Right lung (tissue), 10 donors: ENCODE measurements at places on chromosomes 2 and 18. TPM values are rescaled to one million over a fixed set of nuclear protein-coding genes. Genes with fewer than 3 reads are reported as not detected.

The NLRC4 gene
- polyA plus RNA-seq, result 1.5 TPM

- DNase-seq, result no peak
Measured at GRCh38 chr2:15919716-15920434, 20.5 kb upstream of the MYCN start.

- DNase-seq, result no peak
Measured at GRCh38 chr2:238549866-238550265, 123.1 kb downstream of the ASB1 start.

The NOL4 gene
- 1.2 TPM for polyA plus RNA-seq

- no peak for DNase-seq
Measured at GRCh38 chr18:9704233-9705118, 3.6 kb upstream of the RAB31 start.

The SIX2 gene
- 0.91 TPM for polyA plus RNA-seq
